ENCODE measurements at places on chromosomes 7 and 10.

GRCh38 chr7:157794746-157795065, 457.9 kb downstream of the DNAJB6 start:
- DNase-seq, result no peak

GRCh38 chr7:102967798-102968197, 55.0 kb downstream of the LRRC17 start:
- no peak for DNase-seq

GRCh38 chr10:97298223-97298571, 5.8 kb upstream of the ARHGAP19 start:
- no peak for DNase-seq

GRCh38 chr10:63383141-63383540, 82.6 kb downstream of the JMJD1C start:
- no peak for DNase-seq

DNA sequence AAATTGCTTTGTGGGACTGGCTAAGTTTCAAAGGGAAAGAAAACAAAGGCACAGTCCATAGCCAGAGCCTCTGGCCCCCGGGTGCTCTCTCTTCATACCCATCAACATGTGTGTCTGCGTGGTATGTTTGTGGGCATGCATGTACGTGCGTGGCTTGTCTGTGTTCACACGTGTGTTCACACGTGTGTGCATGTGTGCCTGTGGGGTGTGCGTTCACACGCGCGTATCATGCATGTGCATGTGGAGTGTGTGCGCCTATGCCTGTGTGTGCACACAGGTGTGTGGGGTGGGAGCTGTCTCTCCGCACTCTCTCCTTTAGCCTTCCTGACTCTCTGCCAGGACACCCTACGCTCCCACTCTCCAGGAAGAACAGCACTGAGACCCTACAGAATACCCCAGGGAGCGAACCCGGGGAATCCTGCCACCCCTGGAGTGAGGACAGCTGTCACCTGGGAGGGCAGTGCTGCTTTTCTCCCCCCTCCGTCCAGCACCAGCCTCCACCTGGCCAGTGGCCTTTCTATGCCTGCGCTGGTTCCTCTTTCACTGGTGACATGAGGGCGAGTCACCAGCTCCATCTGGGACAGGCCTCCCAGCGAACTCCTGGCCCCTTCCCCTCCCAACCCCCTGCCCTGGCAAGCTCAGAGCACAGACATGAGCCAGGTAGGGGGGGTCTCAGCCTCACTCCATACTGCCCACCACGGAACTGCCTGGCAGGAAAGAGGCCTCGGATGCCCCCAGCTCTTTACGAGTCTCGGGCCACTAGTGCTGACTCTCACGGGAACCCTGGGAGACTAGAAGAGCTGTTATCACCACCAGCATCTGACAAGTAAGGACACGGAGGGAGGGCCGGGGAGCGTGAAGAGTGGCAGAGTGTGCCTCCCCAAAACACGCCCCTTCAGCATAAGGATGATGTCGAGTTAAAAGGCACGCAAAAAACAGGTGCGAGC, 16.5 kb downstream of the WDR86 start:
- DNase-seq, result no peak

DNA sequence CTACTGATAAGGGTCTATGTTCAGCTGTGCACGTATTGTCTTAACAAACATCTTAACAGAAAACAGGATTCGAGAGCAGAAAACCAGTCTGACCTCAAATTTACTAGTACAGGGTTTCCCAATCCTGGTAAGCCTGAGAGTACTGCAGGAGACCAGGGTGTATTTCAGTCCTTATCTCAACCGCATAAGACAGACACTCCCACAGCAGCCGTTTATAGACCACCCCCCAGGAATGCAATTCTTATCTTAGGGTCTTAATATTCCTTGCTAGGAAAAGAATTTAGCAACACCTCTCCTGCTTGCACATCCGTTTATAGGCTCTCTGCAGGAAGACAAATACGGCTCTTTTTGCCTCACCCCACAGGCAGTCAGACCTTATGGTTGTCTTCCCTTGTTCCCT, 277.3 kb downstream of the SDK1 start:
- DNase-seq, result no peak

DNA sequence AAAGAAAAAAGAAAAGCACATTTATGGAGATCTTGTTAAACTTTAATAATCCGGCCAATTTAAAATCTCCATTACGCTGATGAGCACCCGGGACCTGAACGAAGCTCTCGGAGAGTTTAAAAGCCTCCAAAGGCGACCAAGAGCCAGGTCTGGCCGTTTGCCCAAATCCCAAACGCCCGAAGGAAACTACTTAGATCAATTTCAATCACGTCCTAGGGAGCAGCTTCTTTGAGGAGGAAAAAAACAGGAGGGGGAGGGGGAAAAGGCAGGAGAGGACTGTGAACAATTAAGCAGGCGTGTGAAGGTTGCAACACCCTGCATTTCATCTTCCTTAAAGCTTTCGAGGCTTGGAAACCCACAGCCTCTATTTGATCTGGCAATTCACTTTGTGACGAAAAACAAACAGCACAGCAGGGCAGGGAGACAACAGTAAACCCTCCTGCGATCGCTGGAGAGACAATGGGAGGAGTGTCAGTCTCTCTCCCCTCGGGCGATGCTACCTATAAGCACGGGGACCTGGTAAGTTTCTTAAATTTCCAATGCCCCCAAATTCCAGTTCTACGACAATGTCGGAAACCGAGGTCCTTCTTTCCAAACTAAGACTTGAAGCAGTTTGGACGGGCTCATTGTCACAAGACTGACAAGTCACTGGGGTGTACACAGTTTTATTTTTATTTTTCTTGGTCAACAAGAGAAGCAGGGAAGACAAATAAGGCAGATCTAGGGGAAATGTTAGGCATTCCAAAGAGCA, 1.2 kb downstream of the KLF6 start:
- no peak for DNase-seq

DNA sequence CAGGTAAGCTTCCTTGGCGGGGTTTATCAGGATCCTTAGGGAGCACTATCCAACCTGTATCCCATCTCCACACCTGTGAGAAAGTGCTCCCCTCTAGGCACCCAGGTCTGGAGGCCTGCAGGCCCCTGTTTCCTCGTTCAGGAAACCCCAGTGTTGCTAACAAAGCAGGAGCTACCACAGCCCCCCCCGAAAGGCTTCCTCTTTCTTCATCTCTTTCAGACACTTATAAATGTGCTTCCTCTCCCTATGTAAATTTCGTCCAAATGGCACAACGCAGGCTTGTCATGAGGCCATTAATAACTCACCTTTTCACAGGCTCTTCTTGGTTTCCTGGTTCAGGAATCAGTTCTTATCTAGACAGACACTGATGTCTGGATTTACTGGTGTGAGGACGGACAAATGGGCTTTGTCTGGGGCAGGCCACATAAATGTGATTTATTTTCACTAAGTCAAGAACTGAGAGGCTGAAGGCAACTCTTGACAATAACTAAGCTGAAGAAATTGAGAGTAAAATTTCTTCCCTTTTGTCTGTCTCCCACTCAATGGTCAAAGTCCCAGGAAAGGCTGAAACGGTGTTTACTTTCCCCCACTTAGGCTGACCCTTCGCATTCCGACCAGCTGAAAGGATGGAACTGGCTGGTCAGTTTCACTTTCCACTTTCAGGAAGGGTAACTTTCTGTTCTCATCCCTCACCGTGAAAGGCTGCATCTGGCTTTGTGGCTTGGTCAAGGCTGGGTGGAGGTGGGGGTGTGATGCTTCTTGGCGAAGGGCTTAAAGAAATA, 46.8 kb downstream of the PIK3AP1 start:
- DNase-seq, result no peak

- DNase-seq, result no peak
Observed at GRCh38 chr10:48983648-48984351, 44.2 kb upstream of the LRRC18 start.

DNA sequence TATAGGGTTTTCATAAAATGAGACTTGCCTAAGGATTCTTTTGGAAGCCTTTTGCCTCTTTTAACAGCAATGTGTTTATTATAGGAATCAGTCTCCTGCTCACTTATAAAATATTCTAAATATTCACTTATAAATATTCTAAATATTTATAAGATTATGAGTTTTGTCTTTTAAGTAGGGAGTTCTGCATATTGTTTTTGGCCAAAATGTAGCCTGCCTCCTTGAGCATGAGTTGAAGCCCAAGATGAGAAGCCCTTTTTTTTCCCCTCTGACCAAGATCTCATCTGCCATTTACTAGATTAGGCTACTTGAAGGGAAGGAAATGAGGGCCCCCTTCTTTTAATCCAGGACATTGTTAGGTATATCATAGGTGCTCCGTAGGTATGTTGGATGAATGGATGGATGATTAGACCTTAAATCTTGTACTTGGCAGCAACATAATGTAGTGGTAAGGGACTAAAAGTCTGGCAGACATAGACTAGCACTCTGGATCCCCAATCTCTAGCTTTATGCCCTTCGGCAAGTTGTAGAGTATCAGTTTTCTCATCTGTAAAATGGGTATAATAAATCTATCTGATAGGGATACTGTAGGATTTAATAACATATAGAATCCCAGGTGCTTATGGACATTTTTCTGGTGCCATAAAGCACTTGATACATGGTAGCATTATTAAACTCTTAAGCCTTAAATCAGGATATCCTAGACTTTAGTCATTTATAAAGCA, 59.1 kb downstream of the ARID5B start:
- no peak for DNase-seq

DNA sequence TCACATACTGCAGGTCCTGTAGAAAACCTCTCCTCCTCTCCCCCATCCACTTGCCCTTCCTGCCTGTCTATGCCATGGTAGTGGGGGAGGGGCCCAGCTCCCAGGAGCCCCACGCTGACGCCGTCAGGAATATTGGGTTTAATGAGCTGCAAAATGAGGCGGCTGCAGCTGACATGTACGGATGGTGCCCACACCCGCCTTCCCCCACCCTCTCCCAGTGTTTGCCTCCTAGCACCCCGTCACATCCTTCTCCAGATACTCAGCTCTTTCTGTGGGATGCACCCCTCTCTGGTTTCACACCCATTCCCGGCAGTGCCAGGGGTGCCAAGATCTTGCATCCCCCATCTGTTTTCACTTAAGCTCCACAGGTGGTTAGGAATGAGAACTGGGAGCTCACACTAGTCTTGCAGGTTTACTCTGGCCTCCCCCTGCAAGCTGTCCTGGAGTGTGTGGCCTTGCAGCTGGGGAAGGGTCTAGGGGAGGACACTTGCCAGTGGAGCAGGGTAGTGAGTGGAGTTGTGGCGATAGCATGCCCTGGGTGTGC, 26.1 kb downstream of the GBX1 start:
- DNase-seq, result no peak

DNA sequence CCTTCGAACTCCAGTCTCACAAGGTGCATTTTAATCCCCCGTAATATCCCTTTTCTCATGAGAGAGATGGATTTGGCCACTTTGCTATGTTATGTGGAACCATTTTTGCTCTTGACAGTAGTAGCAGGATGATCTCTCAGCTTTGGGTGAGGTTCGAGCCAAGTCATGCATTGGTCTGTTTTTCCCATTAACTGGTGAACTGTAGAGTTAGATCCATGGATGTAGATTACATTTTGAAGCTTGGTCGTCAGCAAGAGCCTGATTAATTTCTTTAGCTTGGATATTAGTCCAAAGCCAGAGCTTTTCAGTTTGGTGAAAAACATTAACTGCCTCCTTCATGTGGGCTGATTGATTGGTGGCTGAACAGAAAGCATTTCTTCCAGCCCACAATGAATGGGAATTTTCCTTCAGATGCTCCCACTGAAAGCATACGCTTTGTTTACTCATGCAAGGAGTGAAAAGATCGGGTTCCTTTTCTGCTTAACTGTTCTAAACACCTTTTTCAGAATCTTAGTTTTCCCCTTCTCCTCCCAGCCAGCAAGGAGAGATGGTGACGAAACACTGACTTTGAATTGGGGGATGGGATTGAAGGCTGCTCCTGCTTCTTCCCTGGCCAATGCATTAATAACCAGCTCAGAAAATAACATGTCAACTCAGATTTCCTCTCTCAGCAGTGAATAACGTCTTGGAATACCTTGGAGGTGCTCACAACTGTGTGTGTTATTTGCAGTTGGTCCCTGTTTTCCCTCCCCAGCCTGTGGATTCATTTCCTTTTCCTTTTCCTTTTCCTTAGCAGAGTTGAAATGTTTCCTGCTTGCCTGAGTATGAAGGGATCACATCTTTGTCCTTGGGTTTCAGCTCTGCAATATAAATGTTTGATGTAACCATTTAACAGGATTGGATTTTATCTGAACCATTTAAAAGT, 351.8 kb upstream of the FZD8 start:
- DNase-seq, result no peak

DNA sequence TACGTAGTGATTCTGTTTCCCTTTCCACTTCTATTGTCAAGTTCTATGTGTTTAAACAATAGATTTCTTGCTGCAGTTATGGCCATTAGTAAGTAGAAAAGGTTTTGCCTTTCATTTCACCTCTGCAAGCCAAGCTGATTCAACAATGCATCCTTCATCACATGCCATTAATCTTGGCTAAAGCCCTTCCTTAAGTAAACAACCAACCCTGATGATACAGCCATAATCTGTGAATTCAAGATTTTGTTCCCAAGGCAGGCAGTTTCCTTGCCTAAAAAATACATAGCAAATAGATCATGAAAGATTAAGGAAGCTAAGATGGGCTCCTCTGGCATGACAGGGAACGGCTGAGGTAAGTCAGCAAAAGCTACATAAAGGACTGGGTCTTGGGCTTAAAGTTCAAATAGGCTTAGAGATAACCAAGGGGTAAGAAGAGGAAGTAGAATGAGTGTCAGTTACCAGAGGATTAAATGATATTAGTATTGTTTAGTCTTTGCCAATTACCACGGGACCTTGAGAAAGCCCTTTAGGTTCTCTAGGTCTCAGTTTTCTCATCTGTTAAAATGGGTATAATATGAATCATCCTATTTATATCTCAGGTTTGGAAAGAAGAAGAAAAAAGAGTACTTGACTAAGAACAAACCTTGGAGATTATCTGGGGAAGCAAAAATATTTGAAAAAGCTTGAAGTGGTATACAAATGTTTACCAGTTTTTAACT, 35.9 kb upstream of the ANK3 start:
- DNase-seq, result no peak

DNA sequence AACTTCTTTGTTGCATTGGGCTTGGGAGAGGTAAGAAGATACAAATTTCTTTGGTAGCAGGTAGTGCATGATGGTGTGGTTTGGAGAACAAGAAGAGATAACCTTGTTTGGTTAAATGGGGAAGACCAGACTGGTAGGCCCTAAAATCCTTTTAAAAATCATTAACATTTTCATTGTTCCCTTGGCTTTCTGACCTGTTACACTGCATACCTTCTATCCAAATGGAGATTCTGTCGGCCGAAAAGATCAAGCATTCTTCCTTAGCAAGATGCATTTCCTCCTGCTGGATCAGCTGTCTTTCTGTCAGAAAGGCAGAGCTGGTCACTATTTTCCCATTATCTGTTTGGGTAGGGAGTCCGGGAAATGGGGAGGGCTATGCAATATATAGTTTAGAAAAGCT, 33.7 kb downstream of the AGK start:
- no peak for DNase-seq

GRCh38 chr7:67716729-67717128, 720.1 kb downstream of the TYW1 start:
- DNase-seq, result no peak

DNA sequence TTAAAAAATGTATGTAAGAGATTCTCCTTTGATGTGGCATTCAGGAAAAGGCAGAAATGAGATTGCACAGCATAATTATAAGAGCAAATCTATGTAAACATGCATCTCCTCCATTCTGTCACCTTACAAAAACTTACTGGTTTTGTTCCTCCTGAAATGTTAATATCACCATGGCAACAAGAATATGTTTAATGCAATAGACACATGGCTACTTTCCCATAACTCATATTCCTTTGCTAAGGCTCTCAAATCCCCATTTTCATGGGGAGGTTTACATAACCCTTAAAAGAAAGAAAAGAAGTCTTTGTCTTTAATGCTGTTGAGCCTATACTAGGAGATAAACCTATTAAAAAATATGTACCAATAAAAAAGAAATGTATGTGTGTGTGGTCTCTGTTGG, 136.2 kb downstream of the ANK3 start:
- DNase-seq, result no peak

GRCh38 chr7:33845991-33846509, 59.3 kb upstream of the BMPER start:
- no peak for DNase-seq

Measured in activated T-helper 1 cell treated with Interleukin-2 at 50 U/mL for 16 hours (primary cell).